ENCODE measurements at places on chromosomes 7 and 10.
A peak's percentile ranks its signal among the peaks of the same experiment; 100 is the strongest.

- H3K4me3 ChIP-seq = no peak overlapping the region
- no peak for DNase-seq
- H3K27me3 ChIP-seq = no peaks in the 10 kb centered on the region
- no peak overlapping the region for H3K27ac ChIP-seq
These were observed 86.3 kb upstream of the NPS start for GRCh38 chr10:127462643-127463295.

DNA sequence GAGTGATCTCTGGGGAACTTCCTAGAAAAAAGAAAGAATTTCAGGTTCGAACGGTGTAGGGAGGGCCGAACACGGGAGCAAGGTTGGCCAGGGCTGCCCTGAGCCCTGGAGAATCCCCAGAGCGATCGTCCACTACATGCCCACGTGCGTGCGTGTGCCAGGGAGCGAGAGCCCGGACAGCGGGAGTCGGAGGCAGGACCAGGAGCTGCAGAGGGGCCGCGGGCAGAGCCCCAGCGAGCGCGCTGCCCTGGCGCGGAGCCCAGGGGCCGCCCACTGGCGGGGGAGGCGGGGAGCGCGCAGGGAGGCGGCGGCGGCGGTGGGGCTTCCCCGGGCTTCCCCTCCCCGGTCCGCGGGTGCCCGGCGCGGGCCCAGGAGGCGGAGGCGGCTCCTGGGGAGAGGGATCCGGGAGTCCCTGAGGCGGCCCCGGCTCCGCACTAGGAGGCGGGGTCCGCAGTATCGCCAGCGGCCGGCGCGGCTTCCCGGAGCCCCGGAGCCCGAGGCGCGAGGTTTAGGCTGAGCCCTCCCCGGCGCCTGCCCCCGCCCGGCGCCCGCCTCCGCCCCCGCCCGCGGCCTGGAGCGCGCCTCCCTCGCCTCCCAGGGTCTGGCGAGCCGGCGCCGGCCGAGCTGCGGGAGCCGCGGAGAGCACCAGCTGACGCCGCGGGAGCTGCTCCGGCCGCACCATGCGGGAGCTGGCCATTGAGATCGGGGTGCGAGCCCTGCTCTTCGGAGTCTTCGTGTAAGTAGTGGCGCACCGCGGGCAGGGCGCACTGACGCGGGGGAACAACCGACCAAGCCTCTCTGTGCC lies at the start of gene PLPP4:
TSS of gene PLPP4 (plus strand) at position 602 of the 805 bp plus-strand sequence. CDS start at position 681, 79 bp downstream.
- DNase-seq = no peak
- H3K27me3 ChIP-seq = peaks cover 45% of the 10 kb centered on the region
- peaks cover 30% of the 10 kb centered on the region for H3K4me1 ChIP-seq
- H3K36me3 ChIP-seq = no peaks in the 10 kb centered on the region

GRCh38 chr7:726854-727103 lies 280 bp downstream of the DNAAF5 start:
- peaks cover 20% of the 10 kb centered on the region for H3K36me3 ChIP-seq
- H3K4me1 ChIP-seq = peaks cover 10% of the 10 kb centered on the region
- DNase-seq = no peak
- peak overlapping the region; percentile 50 for H3K4me3 ChIP-seq
- no peaks in the 10 kb centered on the region for H3K27me3 ChIP-seq

DNA sequence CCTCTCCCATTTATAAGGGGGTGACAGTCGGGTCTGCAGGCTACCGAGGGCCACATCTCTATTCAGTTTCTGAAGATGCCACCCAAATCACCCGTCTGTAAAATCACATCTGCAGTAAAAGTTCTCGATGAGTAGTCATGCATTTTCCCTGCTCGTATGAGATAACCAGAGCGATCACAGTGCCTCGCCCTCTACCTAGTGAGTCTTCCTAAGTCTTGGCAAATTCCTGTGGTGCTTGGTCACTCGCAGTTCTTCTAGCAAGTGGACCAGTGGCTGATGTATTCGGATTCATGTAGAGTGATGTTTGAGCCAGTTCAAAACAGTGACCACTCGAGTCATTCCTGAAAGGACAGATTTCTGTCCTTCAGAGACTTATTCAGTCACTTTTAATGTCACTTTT lies 44.9 kb downstream of the INSYN2A start:
- no peaks in the 10 kb centered on the region for H3K27me3 ChIP-seq
- no peaks in the 10 kb centered on the region for H3K4me1 ChIP-seq
- H3K4me3 ChIP-seq = no peak overlapping the region
- H3K27ac ChIP-seq = no peak overlapping the region
